Stimulated activated CD8-positive, alpha-beta memory T cell treated with anti-CD3 and anti-CD28 coated beads, Interleukin-15, amount 100 ng/mL, for 24 hours (primary cell): ENCODE measurements at places on chromosomes 2 and 18.

GRCh38 chr18:79632765-79633164 lies 46.8 kb upstream of the CTDP1 start:
- no peak for DNase-seq

- no peak for DNase-seq
Observed at GRCh38 chr2:219637842-219638185, 10.4 kb downstream of the SLC4A3 start.

- no peak for DNase-seq
Observed at GRCh38 chr18:45104049-45104395, 423.3 kb downstream of the SETBP1 start.

DNA sequence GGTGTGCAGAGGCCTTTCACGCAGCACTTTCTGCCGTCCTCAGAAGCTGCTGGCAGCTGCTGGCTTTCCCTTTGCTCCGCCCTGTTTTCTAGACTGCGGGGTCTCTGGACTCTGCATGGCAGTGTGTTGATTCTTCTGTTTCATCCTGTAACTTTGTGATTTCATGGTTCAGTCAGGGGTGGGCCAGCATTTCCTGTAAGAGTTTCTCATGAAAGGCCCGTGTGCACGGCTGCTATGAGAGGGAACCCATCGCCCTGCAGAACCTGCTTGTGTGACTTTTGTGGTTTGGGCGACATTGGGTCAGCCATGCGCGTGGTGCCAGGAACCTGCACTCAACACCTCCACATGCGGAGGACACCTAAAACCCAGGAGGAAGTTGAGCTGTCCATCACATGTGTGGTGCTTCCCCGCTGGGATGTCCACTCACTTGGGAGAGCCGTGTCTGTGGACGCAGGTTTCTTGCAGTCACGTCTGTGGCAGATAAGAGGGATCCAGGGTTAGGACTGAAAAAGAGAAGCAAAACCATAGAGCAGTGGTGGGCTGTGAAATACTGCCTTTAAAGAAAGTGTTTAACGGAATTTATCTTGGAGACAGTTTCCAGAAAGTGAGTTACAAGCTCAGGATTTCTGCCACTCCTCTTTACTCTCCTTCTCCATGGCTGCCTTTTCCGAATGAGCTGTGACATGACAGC lies 167.3 kb upstream of the ALKAL2 start:
- no peak for DNase-seq

- DNase-seq, result no peak
Observed at GRCh38 chr2:216732334-216732733, 37.0 kb upstream of the IGFBP5 start.

GRCh38 chr2:177072090-177072489 lies 140.5 kb upstream of the HNRNPA3 start:
- DNase-seq, result no peak

DNA sequence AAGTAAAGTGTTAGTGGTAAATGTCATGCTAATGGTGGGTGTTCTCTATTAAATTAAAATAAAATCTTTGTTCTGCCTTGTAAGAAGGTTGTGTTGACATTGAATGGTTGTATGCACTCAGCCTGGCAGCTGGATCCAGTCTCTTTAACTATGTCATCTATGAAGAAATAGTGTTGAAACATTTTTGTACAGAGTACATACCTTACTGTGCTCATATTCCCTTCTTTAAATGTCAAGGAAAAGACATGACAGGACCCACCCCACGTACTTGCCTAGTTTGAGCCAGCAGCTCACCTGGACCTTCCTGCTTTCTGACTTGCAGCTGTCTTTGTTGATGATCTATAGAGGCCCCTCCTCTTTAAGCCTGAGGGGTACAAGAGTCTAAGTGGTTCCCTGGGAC lies 85.6 kb upstream of the ST3GAL5 start:
- no peak for DNase-seq

DNA sequence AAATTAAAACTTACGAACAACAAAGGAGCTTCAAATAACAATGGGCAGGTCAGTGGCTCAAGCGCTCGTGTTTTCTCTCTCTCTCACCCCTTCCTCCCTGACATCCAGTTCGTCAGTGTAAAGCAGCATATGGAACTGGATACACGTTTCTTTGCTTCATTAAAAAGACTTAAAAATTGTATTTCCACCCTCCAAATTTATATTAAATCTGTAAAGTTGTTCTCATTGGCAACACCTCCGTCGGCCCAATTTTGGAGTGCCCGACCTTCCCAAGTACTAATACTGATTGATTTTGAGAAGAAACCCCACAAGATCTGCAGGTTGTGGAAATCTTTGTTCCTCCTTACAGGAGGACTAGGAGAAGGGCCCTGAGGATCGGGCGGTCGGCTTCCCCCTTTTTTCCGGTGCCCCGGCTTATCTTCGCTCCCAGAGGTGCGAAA lies 2.2 kb downstream of the TBR1 start:
- DNase-seq, result no peak

DNA sequence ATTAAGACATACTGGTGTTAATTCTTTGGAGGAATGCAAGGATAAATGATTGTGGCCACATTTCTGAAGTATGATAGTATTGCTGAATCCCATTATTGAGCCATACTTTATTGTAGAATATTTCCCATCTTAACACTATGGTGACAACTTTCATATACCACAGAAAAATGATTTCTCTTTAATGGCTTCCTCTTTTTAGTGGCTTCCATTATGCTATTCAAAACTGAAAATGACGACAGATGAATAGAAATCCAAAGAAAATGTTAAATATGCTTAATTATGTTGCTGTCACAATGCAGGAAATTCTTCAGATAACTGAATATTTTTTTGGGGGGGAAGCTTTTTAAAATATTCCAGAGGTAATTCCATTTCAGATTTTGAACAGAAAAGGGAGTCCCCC lies 88.9 kb upstream of the TMEM200C start:
- DNase-seq, result no peak

DNA sequence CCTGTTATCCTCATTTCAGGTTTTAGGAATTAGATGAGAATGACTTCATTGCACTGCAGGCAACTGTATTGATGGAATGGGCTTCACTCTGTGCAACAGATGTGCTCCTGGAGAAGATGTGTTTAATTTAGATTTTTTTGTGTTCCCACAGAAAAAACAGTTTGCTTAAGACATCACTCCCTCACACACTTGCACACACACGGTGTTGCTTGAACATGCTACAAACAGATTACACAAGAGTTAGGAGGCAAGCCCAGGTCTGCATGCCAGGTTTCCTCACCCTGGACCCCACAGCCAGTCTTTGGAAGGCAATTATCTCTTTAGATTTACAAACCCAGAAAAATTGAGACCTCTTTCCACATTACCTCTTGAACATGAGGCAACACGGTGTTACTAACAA lies 93.7 kb upstream of the KLHL29 start:
- no peak for DNase-seq
